ENCODE measurements at places on chromosomes 11 and 22.

DNA sequence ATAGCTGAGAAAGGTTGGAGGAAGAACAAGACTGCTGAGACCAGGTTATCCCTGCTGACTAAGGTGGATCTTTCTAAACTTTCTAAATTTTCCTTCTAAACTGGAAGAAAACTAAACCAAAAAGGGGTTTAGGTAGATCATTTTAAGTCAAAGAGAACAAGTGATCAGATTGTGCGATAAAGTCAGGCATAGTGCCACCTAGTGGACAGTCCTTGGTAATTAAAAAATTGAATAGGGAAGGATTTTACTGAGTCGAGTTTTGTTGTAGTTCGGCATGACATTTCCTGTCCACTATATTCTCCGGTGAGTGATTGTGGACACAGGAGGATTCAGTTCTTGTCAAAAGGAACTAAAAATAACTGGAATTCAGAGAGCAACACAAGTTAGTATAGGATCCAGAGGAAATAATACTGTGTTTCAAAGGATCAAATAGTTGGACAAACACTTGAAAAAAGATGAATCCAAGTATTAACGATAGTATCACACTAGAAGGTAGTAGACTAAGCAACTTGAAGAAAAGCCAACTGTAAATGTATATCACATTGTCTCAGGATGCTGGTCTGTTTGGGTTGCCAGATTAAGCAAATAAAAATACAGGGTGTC lies 1236.4 kb downstream of the FAM181B start:
- peak; percentile 14 for DNase-seq

- peak; percentile 10 for DNase-seq
Measured at GRCh38 chr22:36411589-36412258, 24.0 kb upstream of the MYH9 start.

DNA sequence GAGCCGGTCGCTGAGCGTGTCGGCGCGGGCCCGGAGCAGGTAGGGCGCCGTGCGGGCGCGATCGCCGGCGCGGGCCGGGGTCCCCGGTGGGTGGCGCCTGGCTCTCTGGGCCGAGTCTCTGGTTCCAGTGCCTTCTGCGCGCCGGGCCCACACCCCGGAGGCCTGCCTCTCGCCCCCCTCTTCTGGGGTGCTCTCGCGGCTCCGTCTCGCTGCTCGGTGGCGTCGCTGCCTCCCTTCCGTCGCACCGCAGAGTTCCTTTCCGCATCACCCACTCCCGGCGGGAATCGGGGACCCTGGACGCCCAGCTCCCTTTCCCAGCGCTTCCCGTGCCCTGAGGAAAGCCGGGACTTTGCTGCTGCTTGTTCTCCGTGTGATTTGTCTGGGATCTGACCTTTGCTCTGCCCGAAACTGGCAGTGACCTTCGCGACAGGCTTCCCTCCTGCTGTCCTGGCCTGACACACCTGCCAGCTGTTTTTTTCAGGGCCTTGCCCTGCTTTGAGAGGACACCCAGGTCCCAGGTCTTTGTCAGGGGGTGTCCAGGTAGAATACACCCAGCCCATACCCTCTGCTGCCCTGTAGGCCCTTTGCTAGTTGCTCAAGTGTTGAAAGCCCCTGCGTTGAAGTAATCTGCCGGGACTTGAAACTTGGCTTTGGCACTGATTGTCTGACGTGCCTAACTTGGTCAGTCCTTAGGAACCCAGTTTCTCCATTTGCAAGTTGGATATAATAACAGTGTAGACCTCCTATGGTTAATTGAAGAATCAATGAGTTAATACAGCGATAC lies 711 bp downstream of the FDX1 start:
- peak; percentile 45 for DNase-seq

- no peak for DNase-seq
Measured at GRCh38 chr11:63537293-63538101, 889 bp downstream of the PLAAT4 start.

DNA sequence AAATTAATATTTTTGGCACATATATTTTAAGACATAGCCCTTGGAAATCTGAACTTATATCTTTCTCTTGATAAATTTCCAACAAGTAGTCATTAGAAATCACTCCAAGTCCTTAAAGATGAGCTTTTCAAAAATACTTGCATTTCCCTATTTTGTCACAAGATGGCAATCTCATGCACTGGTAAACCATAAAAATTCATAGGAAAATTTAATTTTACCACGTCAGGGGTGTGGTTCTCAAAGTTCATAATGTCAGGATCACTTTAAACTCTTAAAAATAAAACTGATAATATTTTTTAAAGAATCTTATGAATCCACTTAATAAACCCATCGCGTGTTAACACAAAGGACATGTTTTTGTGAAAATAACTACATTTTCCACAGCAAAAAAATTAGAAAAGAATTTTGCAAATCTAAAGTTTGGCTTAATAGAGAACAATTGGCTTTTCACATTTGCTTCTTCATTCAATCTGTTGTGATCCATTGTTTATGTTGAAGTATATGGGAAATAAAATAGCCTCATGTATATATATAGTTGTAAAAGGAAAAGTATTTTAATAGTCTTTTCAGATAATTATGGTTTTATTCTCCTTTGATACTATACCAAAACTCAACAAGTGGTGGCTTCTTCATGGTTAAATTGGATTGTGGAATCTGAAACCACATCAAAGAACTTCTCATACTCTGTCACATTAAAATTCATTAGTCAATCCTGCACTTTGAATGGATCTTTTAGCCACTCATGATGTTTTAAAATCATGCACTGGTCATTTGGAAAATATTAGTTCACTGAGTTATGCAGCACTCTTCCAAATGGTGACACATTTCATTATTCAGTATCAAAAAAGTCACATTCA lies 169.1 kb downstream of the CADM1 start:
- DNase-seq: no peak

DNA sequence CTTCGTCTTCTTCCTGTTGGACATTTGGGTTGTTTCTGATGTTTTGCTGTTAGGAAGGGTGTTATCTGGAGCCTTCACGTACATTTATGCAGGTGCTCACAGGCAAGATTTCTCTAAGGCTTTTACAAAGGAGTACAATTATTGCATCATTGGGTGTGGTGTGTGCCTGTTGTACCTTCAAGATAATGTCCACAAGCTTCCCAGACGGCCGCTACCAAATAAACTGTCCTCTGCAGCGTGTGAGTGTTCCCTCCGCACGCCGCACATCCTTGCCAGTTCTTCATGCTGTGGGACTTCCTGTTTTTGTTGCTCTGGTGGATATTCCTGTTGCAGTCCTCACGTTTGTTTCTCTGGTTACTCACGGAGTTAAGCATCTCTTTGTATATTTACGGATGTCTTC lies 133.3 kb downstream of the TBC1D22A start:
- no peak for DNase-seq

DNA sequence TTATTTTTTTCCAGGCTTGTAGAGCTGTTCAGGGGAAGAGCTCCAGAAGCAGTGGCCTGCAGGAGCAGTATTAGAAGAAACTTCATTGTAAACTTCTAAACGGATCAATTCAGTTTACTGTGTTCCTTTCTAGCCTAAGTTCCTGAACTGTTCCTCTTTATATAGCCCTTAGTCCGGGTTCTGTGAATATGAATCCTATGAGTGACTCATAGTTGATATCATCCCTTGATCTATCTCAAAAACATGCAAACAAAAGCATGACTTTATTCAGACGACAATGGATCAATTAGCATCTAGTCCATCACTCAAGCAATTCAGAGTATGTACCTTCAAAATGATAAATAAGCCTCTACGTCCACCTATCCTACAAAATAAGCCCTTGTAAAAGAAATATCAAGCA lies at the start of gene MMP12:
TSS of gene MMP12 (minus strand) at position 131 of the 400 bp plus-strand sequence. CDS start at position 86, 45 bp downstream.
- DNase-seq: no peak

DNA sequence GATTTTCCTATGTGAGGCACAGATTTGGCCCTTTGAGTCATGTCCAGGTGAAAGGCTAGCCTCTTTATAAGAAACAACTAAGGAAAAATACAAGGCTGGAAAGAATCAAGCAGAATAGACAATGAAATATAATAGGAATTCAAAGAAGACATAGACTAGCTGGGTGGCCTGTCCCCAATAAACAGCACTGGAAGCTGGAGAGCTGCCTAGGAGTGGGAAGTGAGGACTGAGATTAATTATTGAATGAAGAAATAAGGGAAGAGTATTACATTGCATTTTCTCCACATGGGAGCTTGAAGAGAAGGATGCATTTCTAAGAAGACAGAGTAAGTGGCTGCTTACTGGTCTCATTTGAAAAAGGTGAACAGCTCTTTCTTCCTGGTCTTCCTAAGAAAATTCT lies 100.0 kb downstream of the CCDC34 start:
- DNase-seq: no peak

- no peak for DNase-seq
Measured at GRCh38 chr11:45028911-45029682, 78.4 kb upstream of the TP53I11 start.

DNA sequence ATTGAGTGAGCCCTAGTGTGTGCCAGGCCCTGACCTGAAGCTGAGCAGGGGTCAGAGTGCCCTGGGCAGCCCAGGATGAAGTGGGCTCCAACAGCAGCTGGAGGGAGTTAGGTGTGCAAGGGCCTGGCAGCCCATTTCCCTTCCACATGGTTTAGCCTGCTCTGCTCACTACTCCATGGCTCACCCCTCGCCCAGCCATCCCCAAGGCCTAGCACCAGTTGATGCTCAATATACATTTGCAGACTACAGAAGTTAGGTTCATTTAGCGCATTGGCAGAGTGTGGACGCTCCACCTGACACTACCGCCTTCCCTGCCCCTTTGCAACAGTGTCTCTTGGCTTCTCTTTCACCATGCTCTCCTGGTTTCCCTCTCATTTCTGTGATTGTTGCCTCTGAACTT lies 3.8 kb downstream of the ATG16L2 start:
- no peak for DNase-seq

DNA sequence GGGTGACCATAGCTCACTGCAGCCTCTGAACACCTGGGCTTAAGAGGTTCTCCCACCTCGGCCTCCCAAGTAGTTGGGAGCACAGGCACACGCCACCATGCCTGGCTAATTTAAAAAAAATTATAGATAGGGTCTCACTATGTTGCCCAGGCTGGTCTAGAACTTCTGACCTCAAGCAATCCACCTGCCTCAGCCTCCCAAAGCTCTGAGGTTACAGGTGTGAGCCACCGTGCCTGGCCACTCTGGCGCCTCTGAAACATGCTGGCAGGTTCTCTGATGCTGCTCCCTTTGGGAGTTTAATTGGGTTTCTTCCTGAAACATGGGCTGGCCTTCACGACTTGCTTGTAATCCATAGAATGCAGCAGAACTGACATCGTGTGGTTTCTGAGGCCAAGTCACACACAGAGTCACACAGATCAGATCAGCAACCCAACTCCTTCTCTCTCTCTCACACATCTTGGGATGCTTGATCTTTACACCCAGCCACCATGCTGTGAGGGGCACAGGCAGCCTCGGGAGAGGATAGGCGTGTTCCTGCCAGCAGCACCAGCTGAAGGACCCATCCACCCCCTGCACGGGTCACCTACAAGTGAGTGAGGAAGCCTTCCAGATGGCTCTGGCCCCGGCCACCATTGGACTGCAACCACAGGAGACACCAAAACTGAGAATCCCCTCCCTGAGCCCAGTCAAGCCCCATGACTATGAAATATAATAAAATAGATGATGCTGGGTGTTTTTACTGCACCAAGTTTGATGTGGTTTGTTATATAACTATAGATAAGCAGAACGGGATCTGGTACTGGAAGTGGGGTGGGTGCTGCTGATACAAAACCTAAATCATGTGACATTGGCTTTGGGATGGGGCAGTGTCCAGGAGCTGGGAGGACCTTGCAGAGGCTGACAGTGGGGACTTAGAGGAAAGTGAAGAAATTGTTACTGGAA lies 3.1 kb upstream of the GSC2 start:
- no peak for DNase-seq

GRCh38 chr22:24455751-24456426 lies 28.5 kb downstream of the ADORA2A start:
- DNase-seq: no peak

GRCh38 chr22:31840585-31840984 lies 86.8 kb downstream of the DEPDC5 start:
- DNase-seq: no peak

GRCh38 chr22:43198936-43199335 lies 12.0 kb upstream of the TTLL12 start:
- DNase-seq: no peak

- DNase-seq: no peak
Measured at GRCh38 chr11:124778281-124778680, 16.2 kb upstream of the ESAM start.

DNA sequence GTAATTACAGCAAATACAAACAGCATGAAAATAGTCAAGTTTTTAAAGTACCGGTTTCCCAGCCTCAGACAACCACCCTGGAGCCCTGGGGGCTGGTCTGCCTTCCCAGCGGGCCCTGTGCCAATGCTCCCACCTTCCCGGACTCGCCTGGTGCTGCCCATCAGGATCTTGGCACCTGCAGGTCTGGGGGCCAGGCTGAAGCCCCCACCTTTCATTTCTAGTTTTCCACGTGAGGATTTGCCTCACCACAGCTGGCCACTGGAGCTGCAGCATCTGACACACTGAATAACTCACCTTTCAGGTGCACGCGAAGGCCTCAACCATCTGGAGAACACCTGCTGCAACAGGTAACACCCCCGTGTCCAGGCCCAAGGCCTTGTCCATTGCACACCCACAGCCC lies 108.7 kb upstream of the THY1 start:
- no peak for DNase-seq

GRCh38 chr11:1729692-1730011 lies 20.7 kb downstream of the IFITM10 start:
- no peak for DNase-seq

DNA sequence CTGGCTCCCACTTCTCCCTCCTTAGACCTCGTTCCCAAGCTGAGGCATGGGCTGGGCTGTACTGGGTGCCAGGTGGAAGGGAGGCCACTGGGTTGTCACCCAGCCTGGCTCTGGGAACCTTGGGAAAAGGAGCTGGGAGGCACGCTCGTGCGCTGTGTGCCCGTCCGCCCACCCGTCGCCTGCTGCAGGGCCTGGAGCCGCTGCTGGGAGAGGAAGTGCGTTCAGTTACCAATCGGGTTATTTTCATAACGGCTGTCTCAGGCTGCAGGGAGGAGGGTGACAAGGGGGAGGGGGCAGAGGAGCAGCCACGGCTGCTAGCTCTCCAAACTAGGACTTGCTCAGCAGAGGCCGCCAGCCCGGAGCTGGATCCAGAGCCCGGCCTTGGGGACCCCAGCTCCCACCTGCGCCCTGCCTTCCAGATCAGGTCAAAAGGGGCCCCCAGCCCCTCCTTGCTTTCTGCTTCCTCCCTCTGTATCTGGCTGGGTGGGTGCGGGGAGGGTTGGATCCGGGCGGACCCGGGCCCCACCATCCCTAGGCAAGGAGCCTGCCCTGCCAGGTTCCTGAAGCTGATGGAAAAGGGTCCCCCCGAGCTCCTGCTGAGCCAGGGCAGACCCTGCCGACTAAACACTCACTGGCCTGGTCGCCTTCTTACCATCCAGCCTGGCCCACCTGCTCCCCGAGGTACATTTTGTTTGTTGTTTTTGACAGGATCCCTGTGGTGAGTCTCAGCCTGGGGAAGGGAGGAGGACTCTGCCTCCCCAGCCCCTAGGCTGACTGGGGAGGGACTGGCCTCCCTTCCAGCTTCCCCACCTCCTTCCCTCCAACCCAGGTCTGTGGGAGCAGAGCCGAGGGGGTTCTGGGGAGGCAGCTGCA lies 14.3 kb downstream of the DGKZ start:
- no peak for DNase-seq

DNA sequence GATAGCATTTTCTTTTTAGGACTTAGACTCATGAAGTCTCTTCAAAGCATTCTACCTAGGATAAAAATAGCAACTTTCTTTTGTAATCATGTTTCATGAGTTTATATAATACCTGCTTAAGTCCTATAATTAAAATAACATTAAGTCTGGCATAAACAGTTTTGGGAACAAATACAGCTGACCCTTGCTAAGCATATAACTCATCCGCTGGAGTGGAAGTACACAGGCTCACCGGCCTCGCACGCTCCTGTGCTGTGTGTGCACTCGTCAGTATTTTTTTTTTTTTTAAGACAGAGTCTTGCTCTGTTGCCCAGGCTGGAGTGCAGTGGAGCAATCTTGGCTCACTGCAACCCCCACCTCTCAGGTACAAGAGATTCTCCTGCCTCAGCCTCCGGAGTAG lies 221.8 kb downstream of the ADAMTS15 start:
- DNase-seq: no peak

All from NCI-H774 (cell line).